ENCODE measurements at places on chromosomes 7 and 10.

DNA sequence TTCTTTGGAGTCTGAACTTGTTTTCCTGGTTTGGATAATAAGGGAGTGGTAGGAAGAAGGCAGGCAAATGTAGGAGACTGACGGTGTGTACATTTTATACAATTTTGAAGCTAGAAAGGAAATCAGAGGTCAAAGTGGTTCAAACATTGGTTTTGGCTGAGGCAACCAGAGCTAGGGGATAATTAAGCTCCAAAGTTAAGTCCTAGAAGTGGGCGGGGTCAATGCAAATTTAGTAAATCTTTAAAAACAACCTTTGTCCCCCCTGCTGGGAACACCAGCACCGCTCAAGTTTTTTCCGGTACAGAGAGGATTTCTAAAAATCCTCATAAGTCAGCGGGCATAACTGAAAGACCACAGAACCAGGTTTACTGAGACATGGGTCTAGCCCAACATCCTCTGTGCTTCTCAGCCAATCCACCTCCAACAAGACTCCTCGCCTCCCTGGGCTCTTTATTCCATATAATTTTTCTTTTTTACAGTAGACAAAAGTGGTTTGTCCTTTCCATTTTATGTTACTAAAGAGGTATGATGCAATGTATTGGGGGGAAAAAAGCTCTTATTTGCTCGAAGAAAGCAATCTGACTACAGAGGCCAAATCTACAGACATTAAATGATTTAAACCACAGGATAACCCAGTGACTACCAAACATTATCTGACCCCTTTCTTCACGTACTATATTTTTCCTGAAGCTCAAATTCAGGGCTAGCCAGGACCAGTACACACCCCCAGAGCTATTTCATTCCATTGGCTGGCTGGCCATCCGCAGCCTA is 1.6 kb downstream of the GLUD1 start:
- no peak for DNase-seq

- DNase-seq = no peak
Observed at GRCh38 chr10:114320249-114321116, 81.4 kb downstream of the VWA2 start.

DNA sequence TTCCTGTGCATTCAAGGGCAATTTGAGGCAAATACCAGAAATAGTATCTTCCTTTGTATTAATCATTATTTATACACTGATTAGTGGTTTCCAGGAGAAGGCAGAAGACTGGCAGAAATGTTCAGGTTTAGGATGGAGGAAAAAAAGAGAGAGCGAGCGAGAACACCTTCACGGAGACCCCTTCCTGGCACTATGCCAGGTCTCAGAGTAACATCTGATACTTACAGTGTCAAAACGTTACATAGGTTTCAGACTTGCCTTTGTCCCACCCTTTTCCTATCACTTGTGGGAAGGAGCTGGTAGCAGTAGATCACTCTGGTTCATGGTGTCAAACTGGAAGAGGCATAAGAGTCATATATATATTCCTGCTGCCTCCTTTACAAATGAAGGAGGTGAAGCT is 652 bp downstream of the OR2A12 start:
- DNase-seq = no peak

GRCh38 chr10:88236121-88236743 is 346.9 kb downstream of the RNLS start:
- DNase-seq = no peak

- DNase-seq = no peak
Observed at GRCh38 chr10:43079856-43080255, 3.0 kb downstream of the RET start.

GRCh38 chr7:23357190-23358093 is 58.3 kb downstream of the MALSU1 start:
- DNase-seq = peak; percentile 79

- DNase-seq = no peak
Observed at GRCh38 chr7:30252885-30253795, 31.3 kb upstream of the ZNRF2 start.

DNA sequence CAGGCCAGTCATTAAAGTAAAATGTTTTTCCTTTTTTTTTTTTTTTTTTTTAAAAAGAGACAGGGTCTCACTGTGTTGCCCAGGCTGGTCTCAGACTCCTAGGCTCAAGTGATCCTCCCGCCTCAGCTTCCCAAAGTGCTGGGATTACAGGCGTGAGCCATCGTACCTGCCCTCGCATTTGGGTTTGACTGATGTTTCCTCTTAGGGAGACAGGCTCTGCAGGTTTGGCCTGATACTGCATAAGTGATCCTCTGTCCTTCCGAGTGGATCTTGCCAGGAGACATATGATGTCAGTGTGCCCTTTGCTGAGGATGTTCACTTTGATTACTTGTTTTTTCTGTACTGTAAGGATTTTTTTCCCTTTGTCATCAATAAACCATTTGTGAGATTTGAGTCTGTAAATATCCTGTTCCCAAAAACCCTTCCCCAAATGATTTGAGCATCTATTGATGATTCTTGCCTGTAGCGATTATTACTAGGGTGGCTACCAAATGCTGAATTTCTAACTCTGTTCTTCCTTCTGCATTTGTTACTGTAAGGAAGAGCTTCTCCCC is 19.7 kb downstream of the LIMK1 start:
- no peak for DNase-seq

GRCh38 chr10:86193841-86194240 is 172.8 kb downstream of the GRID1 start:
- no peak for DNase-seq

- DNase-seq = no peak
Observed at GRCh38 chr7:140533394-140533872, 54.1 kb upstream of the MKRN1 start.

DNA sequence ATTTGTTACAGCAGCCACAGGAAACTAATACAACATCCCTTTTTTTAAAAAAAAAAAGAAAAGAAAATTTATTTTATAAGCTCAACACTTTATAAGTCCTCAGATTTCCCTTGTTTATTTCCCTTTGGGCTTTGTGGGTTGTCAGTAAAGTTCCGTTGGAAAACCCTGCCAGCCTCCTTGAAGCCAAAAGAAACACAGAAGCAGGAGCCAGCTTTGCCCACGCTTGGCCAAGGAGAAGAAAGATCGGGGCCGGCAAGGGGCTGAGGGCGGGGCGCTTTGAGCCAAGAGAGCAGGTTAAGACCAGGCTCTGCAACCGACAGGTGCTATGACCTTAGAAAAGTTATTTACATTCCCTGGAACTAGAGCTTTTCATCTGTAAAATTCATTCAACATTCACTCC is 72.7 kb downstream of the RGS10 start:
- DNase-seq = no peak
